ENCODE measurements at places on chromosomes 2 and 18.

DNA sequence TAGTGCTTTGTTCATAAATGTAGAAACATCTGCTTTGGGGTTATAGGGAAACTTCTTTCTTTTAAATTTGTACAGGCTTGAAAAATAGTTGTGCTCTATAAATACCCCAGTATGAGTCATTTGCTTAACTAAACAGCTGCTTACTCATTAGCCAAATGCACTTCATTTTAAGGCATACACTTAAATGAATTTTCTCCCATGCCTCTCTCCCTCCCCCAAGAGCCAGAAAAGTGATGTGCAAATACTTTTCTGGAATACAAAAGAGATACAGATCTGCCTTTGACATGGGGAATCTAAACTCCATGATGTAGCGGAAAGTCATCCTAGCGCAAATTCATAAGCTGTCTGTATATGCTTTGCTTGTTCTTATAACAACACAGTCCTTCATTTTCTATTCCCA, 469.4 kb downstream of the DLGAP1 start:
- DNase-seq = no peak

GRCh38 chr18:5521000-5521399, 22.8 kb downstream of the EPB41L3 start:
- no peak for DNase-seq

DNA sequence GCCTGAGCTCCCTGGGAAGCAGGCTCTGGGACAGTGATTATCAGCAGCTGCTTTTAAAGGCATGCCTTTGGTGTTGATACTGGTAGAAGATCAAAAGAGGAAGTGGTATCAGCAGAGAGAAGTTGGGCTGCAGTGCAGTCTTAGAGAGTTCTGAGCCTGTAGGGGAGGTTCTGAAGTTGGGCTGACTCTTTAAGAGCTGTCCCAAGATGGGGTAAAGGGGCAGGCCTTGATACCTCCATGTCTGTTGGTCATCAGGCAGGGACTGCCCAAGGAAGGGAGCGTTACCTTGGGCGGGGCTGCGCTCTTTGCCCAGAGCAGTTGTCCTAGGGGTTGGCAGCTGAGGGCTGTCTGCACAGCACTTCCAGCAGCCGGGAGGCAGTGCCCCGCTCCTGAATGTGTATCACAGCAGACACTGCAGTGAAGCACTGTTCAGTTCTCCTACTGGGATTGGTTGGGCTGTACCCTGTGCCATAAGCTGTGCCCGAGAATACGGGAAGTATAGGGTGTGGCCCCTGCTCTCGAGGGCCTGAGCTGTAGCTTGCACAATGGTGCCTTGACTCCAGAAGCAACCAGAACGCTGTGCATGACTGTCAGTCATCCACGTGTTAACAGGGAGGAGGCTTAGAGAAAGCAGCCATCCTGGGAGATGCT, 177.0 kb downstream of the CTIF start:
- no peak for DNase-seq

GRCh38 chr2:213032607-213033006, 118.8 kb downstream of the IKZF2 start:
- no peak for DNase-seq

DNA sequence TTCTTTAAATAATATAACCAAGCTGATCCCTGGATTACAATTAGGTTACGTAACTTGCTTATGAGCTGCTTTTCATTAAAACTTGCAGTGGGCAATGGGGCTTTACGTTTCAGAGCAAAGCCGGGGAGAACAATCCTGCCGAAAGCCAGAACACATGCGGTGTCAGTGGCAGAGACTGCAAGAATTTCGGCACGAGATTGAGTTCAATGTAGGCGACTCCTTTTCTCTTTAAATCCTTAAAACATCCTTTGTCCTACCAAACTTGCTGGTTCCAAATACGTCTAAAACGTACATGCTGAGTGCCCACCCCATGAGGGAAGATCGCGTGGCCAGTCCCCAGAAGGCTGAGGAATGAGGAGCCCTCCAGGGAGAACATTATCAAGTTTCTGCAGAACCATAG, 36.8 kb upstream of the NCOA1 start:
- DNase-seq = no peak

DNA sequence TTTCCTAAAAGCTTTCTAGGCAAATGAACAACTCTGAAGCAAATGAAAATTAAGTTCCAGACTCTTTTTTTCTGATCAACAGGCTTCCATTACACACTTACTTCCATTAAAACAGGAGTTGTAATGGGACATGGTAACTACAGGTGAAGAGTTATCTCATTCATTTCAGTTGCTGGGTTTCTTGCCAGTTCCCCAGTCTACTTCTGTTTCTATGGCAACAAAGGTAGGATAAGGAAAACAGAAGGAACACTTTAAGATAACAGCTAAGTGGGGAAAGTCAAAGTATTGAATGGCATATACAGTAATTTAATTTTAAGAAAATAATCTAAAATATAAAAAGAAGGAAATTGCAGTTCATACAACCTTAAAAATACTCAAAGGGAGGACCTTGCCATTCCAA, 25.1 kb downstream of the BAZ2B start:
- DNase-seq = no peak

DNA sequence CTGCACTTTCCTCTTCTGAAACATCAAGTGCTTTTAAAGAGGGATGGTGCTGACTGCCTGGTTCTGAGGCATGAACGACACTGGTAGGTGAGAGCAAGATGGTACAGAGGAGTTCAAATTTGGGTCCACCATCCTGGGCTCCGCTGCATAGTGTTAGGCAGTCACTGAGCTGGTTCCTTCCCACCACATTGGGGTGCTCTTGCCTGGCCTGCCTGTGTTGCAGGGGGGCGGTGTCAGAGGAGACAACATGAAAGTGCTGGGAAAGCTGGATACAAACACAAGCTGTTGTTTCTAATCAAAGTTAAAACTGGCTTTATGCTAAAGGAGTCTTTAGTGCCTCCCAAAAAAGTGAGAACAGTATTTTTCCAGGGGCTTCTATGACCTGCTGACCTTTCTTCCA, 258.1 kb downstream of the GBX2 start:
- DNase-seq = no peak

- DNase-seq = no peak
Measured at GRCh38 chr2:129408570-129408969, 570.9 kb upstream of the RAB6C start.

- DNase-seq = no peak
Measured at GRCh38 chr2:127864877-127865276, 6.9 kb upstream of the POLR2D start.

DNA sequence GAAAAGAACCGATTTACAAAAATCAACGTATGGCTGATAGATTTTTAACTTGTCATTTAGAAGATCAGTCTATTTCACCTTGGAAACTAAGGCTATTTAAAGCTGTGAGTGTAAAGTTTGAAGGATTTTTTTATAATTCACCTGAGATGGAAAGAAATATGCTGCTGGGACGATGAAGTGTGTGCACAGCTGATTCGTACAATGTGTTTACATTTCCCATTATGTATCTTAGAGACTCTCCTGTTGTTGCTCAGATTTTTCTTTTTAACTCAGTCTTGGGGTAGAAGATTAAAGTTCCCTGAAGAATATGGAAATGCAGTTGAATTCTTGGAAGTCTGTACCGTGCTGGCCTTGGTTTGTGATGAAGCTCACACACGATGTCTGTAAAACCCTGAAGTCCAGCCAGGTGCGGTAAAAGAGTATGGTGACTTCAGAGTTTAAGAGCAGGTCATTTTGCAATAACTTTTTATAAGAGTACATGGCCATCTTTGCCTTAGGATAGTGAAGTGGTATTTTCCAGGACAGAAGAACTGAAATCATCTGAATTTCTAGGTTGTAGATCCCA, 250.1 kb downstream of the PRKCE start:
- no peak for DNase-seq

DNA sequence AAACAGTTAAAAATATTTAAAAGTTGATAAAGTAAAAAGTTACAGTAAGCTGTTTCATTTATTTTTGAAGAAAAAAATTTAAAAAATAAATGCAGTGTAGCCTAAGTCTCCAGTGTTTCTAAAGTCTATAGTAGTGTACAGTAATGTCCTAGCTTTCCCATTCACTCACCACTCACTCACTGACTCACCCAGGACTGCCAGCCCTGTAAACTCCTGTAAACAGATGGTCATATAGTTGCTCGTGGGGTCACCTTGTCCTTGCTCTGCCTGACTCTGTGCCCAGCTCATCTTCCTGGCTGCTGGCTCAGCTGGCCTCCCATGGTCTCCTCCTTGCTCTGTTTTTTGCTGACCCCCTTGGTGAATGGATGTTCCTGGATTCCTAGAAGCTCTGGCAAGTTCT, 180.3 kb downstream of the VAPA start:
- DNase-seq = no peak

DNA sequence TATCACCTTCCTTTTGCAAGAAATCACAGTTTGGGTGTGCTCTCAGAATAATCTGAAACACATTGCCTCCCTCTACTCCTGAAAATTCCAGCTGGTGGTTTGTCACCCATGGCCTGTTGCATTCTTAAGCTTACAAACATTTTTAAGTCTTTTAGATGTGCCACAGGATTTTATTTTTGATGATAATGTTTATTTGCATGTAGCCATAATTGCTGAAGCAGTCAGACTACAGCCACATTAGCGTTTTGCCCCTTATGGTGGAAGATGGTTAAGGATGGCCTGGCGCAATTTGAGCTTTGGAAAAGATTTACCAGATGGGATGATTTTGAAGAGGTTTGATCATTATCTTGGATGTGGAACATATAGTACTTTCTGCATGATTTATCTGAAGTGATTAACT, 439.5 kb downstream of the MEIS1 start:
- no peak for DNase-seq

GRCh38 chr2:116820986-116821385, 993.5 kb upstream of the DDX18 start:
- no peak for DNase-seq

- no peak for DNase-seq
Measured at GRCh38 chr2:238901461-238902057, 53.7 kb downstream of the TWIST2 start.

- no peak for DNase-seq
Measured at GRCh38 chr2:15609341-15610042, 17.8 kb downstream of the DDX1 start.

GRCh38 chr2:180662521-180662920, 317.9 kb upstream of the UBE2E3 start:
- no peak for DNase-seq

GRCh38 chr2:55875434-55876135, 48.0 kb downstream of the EFEMP1 start:
- no peak for DNase-seq

- DNase-seq = no peak
Measured at GRCh38 chr18:44818668-44819403, 138.1 kb downstream of the SETBP1 start.

- DNase-seq = no peak
Measured at GRCh38 chr2:212649646-212650045, 111.0 kb upstream of the ERBB4 start.

DNA sequence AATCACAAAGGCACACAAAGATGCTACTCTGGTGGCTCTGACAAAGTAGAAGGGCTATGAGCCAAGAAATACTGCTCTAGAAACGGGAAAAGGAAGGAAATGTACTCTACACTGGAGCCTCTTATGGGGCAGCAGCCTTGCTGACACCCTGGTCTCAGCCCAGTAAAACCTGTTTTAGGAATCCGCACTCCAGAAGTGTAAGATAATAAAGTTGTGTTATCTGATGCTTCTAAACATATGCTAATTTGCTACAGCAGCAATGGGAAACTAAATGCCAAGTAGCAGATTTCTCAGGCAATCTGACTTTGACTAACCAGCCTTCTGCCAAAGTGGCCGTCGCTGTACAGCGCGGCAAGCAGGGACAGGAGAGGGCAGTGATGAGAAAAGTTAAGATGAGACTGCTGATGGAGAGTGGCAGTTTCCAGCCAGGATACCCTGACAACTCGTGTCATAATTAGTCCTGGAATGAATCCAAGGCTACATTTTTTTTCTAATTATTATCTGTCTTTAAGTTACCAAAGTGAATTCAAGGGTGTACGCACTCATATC, 99.0 kb downstream of the NETO1 start:
- DNase-seq = no peak

- no peak for DNase-seq
Measured at GRCh38 chr2:120825370-120826259, 89.9 kb downstream of the GLI2 start.

GRCh38 chr18:75897386-75897785, 469.9 kb upstream of the SMIM21 start:
- no peak for DNase-seq

DNA sequence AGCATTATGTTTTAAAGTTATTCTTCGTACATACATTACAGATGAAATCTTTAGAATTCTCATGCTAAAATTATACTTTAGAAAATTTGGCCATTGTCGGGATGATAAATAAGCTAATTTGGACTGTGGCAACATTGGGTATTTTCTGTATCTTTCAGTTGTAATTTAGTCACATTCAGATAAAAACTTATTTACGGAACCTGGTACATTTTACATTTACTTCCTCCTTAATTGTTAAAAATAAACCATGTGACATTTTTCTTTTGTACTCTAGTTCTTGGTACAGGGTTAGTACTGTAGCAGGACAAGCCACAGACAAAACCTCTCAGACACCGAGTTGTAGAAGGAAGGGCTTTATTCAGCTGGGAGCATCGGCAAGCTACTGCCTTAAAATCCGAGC, 4.2 kb downstream of the CNDP2 start:
- no peak for DNase-seq

DNA sequence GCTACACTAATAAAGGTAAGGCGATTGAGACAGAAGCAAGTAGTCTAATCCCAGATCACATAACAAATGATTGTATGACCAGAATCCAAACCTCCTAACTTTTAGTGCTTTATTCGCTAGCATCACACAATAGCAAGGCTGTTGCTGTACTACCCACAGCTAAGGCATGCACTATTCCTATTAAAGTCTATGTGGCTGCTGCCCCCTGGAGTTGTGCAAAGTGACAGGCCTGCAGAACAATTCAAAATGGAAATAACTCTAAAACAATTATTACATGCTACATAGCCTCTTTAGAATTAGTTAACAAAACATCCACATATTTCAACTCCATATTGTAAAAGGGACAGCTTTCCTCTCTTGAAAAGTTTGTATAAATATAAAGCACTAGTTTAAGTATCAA, 6.0 kb downstream of the ERBB4 start:
- DNase-seq = no peak

GRCh38 chr18:59950215-59950944, 50.6 kb downstream of the PMAIP1 start:
- no peak for DNase-seq

GRCh38 chr2:129248198-129248597, 731.3 kb upstream of the RAB6C start:
- no peak for DNase-seq

DNA sequence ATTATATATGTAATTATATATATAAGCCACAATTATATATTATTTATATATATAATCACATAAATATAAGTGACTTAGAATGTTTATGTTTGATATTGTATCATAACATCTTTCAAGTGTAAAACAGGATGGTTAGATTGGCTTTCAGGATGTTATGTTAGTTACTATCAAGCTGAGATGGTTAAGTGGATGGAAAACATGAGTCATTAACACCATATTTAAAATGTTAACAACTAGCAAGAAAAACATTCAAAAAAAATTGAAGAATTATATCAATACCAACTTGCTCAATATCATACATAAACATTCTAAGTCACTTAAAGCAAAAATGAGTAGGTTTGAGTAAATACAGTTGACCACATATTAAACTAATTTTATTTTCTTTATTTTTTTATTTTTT, 21.8 kb upstream of the RAB27B start:
- peak; percentile 44 for DNase-seq
